Activated CD4-positive, alpha-beta T cell treated with anti-CD3 and anti-CD28 coated beads for 48 hours (primary cell): ENCODE measurements at places on chromosomes 4 and X.

GRCh38 chrX:1609311-1609710, 5.5 kb upstream of the ASMT start:
- DNase-seq, result no peak

GRCh38 chr4:151226004-151226932, 50.7 kb upstream of the PRSS48 start:
- DNase-seq, result no peak

DNA sequence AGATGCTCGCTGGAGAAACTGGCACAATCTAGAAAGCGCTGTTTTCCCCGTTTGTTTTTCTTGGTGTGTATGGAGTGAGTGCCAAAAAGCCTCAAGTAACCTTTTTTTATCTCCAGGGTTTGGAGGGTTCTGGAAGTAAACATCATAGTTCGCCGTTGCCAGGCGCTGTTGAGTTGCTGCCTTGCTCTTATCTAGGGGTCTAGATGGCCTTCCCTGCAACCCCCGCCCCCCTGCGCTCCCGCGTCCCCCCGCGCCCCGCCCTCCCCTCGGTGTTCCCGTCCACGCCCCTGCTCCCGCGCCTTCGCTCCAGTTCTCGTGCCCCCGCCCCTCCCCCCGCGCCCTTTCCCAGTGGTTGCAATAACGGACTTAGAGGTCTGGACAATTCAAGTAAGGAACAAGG, 555 bp upstream of the GCNA start:
- DNase-seq, result no peak

GRCh38 chrX:103540145-103540544, 20.9 kb upstream of the RAB40A start:
- DNase-seq, result no peak

GRCh38 chrX:95678679-95679078, 1006.0 kb upstream of the DIAPH2 start:
- no peak for DNase-seq

DNA sequence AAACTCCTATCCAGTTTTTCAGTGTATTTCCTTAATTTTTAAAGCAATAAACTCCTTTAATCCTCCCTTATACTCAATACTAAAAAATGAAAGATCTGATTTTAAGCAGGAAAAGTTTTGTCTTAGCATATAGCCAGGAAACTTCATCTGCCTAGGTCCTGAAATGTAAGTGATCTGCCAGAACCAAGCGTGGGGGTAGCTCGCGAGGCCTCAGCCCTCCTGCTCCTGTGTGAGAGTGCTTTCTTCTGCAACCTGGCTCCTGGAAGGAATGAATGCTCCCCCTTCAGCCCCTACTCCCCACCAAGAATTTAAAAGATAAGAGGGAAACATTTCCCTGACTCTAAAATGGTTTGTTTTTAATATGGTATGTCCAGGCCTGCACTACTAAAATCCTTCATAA, 160.1 kb downstream of the CBR4 start:
- no peak for DNase-seq

- no peak for DNase-seq
These were observed 153.9 kb upstream of the TENM3 start for GRCh38 chr4:182089326-182089725.

DNA sequence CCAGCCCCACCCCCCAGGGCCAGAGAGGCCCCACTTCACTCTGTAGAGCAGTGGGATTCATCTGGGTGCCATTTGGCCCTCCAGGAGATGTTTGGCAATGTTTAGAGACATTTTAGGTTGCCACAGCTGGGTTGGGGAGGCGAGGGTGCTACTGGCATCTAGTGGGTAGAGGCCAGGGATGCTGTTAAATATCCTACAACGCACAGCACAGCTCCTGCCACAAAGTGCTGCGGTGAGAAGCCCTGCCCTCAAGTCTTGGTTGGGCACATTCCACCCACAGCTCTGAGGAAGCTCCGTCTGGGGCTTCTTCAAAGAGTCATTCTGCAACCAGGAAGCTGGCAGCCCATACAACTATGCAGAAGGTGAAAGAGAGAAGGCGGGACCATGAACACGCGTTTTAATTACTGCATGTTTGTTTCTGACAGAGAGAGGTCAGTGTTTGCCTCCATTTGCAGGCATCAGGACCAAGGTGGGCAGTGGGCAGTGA, 48.1 kb upstream of the FAM9C start:
- peak; percentile 80 for DNase-seq

- peak; percentile 53 for DNase-seq
These were observed 90.8 kb downstream of the DCTD start for GRCh38 chr4:182826391-182826790.

DNA sequence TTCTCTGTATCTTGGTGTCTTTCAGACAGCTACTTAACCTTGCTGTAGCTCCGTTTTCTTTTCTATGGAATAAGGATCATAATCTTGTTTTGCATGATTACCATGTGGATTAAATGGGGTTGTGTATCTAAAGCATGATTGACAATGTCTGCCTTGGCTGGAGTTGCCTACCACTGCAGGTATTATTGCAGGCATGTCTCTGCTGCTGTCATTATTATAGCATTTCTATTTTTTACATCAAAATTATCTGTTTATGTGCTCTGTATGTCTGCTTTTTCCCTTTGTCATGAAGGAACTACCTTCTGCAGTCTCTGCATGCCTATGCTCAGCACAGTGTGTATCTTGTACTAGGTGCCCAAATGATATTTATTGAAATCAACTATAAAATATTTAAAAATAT, 95.9 kb upstream of the TAPT1 start:
- DNase-seq, result no peak

DNA sequence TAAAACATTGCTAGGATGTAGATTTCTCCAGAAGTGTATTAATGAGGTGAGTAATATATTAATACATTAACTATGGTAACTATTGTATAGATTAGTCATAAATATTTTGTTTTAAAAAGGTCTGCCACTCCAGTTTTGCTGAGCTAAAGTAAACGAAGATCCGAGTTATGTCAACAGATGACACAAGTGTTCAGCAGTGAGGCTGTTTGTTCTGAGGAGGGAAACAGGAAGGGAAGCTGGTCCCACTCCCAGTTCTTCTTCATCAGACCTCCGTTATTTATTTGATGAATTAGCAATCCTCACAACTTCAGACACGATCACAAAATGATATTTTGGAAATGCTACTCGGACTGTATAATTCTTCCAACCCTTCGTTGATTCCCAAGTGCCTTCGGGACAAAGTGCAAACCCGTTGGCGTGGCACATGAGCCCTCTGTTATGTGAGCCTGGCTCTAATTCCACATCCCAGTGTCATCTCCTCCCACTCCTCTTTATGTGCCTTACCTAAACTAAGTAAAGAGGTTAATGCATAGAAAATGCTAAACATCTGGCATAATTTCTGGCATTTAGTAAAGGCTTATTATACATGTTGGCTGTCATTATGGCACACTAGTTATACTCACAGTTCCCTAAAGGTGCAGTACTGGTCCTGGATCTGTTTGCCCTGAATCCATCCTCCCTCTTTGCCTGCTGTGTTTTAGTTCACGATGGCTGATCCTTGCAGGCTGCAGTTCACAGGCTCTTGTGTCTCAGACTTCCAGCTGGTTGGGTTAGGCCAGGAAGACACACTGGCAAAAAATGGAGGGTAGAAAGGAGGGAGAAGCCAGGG, 190.6 kb upstream of the LNX1 start:
- no peak for DNase-seq

DNA sequence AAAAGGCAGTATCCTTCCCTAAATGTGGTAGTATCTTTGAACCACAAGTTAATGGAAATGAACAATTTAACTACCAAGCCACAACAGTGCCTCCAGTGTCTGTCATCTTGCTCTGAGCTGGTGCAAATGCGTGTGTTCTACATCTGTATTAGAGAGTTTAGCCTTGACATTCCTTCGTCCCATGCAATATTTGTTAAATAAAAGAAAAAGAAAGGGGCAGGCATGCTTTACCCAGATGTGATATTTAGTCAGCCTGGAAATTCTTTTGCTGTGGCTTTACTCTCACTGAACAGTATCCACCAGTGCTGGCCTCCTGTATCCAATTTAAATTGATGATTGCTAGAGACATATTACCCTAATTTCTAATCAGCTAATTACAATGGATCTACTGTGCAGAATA, 310.5 kb downstream of the CFAP299 start:
- no peak for DNase-seq

- DNase-seq, result no peak
These were observed 150.3 kb upstream of the MAOA start for GRCh38 chrX:43505769-43506168.

- DNase-seq, result no peak
These were observed 70.6 kb downstream of the CLNK start for GRCh38 chr4:10613926-10614478.

- DNase-seq, result no peak
These were observed 85.7 kb downstream of the CORIN start for GRCh38 chr4:47752214-47752613.

DNA sequence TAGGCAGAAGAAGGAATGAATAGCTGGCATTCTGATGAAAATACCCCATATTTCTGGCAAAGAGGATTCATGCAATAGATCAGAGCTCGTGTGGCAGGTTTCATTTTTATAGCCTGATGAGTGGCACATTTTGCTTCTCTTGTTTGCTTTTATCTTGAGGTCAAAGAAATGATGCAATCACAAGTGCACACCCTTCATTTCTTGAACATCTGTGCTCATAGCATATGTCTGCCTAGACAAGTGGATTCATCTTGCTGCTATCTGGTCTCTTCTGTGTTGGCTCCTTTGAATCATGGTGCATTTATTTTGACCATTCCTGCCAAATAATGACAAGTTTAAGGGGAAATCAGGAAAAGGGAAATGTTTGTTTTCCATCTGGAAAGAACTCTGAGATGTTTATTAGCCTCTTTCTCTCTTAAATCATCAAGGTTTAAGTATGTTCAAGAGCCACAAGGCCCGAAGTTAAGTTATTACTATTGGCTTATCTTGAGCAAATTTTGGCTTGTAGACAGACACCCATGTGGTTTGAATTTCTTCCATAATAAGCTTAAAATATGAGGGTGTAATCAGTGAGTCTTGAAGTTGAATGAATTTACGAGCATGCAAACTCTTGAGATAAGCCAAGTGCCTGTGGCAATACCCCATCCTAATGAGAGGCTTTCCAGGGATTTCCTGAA, 59.3 kb upstream of the HS3ST1 start:
- DNase-seq, result no peak

- no peak for DNase-seq
These were observed 40.3 kb downstream of the SEC31A start for GRCh38 chr4:82850684-82851083.

GRCh38 chr4:69156913-69157312, 57.6 kb downstream of the UGT2B11 start:
- DNase-seq, result no peak

GRCh38 chrX:132022967-132023895, at the start of gene STK26:
Gene STK26 (plus strand): TSS chrX:132023302. CDS start chrX:132023618, 316 bp downstream.
- DNase-seq, result peak; percentile 84

GRCh38 chr4:60683973-60684372, 516.2 kb upstream of the ADGRL3 start:
- DNase-seq, result no peak

DNA sequence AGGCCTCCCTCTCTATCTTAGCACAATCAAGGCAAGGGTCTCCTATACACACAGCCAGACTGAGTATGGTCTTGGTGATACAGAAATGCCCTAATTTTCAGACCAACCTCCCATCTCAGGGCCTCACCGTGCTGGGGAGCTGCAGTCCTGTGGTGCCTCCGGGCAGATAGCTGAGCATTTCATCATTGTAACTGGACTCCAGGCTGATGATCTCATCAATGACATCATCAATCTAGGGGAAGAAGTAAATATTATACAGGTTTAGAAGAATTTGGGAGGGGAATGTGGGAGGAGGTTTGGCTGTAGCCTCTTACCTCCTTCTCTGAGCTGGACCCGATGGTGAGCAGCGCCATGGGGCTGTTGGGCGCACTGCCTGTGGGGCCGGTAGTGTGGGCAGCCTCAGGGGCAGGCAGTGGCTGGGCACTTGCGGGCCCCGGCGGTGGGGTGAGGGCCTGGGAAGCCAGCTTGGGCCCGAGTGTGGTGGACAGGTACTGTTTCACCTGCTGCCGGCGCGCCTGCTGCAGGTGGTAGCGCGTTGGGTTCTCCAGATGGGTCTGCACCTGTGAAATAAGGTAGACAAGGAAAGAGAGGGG, 5.2 kb downstream of the TFE3 start:
- no peak for DNase-seq
